Esophagus squamous epithelium (tissue), 5 donors: ENCODE measurements at places on chromosomes 12 and 14.

DNA sequence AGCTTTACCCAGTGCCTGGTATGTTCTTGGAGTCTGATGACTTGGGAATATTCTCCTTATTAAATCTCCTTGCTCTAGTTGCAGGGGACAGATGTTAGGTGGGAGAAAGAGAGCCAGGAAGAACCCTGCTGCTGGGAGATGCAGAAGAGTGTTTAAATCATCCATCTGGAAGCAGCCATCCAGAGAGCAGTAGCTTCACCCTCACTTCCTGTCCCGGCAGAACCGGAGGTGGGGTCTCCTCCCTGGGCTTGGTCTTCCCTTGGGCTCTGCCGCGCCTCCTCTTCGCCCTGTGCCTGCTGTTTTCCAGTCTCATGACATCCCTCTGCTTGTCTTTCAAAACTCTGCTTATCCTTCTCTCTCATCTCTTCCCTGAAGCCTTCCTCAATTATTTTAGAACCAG is 15.5 kb downstream of the B4GALNT3 start:
- no peak for DNase-seq

GRCh38 chr14:66315548-66315947 is 170.6 kb upstream of the CCDC196 start:
- DNase-seq = no peak

DNA sequence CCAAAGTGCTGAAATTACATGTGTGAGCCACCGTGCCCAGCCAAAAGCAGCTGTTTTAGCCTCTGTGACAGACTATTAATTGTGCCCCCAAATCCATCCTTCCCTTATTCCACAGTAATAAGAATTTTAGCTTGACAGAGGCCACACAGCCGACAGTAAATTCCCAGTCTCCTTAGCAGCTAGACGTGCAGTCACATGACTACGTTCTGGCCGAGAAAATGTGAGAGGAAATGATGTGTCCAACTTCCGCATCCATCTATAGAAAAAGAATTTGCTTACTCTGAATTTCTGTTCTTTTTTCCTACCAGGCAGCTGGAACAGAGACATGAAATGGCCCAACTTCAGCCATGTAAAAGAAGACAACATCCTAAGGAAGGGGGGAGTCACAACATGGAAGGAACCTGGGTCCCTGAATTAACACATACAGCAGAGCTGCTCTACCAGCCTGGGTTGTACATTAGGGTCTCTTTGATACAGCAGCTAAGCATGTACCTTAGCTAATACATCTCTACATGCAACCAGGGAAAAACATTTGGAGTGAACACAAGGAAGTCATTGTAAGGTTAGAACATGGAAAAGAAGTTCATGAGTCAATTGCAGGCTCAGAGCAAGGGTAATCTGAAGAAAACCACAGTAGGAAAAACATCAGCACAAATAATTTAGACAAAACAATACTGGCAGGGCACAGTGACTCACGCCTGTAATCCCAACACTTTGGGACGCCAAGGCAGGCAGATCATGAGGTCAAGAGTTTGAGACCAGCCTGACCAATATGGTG is 35.5 kb downstream of the CIT start:
- no peak for DNase-seq

- no peak for DNase-seq
Observed at GRCh38 chr14:102510616-102511520, 1.3 kb upstream of the ANKRD9 start.

DNA sequence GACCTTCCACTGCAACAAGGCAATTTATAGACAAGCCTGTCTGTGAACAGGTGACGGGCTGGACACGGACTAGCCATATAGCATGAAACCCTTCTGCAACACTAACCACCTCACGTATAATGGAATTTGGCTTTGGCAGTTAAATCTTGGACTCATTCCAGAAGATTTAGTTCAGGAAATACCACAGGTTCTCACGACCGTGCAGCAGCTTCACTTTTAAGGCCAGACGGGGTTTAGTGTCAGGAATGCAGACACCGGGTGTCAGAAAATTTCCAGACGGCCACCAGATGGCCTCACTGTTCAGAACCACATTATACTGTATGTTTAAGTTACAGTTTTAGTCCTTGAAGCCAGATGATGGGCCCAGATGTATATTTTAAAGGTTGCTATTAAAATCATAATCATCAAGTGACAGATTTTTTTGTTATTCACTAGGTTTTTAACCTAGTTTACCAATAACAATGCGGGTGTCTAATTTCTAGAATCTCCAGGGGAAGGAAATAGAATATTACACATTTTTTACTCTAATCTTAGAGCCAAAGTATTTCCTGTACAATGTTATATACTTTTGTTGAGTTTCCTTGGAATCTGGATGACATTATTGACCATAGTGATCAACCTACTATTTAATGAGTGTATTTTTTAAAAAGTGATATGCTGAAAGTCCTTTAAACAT is 90.5 kb upstream of the TMPO start:
- no peak for DNase-seq

DNA sequence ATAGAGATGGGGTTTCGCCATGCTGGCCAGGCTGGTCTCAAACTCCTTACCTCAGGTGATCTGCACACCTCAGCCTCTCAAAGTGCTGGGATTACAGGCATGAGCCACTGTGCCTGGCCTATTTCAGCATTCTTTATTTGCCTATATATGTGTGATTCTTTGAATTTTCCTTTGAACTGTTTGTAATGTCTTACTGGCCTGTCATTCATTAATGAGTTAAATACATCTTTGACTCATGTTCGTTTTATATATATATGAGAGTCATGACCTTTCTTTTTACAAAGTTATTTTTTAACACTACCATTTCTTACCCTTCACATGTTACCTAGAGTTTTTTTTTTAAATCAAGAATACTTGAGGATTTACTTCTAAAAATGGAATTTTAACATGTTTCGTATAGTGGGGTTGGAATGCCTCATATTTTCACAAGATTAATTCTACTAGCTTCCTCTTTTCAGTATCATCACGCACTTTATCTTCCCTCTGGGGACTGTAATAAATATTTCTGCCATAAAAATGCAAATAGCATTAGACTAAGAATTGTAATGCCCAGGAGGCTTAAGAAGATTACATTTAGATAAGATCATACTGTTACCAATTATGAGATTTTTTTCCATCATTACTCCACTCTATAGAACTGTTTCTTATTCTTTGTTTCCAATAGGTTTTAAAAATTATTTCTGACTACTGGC is 66.7 kb downstream of the NTN4 start:
- DNase-seq = no peak

GRCh38 chr14:27184427-27184826 is 586.6 kb upstream of the NOVA1 start:
- no peak for DNase-seq

DNA sequence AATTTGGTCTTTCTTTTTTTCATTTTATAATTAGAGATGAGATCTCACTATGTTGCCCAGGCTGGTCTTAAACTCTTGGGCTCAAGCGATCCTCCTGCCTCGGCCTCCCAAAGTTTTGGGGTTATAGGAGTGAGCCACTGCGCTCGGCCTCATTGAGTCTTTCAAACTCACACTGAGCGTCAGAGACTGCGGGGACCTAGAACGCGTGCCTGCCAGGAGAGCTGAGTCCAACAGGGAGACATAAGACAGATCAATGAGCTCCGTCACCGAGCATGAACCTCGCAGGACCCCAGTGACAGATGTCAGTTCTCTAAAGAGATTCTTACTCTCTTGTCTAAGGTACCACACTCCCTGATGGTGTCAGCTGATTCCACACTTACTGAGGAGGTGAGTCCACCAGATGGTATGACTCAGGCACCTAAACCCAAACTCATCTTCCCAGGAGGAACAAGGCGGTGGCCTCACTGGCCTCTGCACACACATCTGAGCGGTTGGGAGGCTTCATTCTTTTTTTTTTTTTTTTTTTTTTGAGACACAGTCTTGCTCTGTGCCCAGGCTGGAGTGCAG is 58.9 kb downstream of the CCDC88C start:
- no peak for DNase-seq

GRCh38 chr12:46499901-46500300 is 127.3 kb upstream of the SLC38A2 start:
- no peak for DNase-seq

DNA sequence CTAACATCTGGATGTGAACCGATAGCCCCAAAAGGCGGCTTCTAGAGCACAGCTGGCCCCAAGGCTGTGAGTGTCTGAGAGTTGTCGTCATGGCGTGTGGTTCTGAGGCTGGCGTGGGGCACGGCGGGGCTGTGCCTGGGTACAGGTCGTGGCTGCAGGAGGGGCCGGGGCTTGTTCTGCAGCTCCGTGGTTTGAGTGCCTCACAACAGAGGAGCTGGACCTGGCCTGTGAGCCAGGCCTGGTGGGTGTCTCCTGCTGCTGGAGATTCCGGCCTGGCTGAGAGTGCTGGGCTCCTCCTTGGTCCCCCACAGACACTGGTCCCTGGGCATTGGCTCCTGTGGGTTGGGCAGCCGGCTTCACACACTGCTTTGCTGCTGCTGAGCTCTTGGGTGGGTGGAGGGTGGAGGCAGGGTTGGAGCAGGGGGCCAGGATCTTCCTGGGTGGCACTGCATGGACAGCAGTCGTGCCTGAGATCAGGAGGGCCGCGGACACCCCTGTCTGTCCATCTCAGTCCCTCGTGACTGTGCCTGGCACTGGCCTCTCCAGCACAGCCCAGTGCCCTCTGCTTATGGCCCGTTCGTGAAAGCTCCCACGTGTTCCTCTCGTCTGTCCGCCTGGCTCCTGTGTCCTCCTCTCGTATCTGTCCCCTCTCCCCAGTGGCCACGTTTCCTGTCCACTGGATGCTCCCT is 31.8 kb upstream of the TEX22 start:
- no peak for DNase-seq

DNA sequence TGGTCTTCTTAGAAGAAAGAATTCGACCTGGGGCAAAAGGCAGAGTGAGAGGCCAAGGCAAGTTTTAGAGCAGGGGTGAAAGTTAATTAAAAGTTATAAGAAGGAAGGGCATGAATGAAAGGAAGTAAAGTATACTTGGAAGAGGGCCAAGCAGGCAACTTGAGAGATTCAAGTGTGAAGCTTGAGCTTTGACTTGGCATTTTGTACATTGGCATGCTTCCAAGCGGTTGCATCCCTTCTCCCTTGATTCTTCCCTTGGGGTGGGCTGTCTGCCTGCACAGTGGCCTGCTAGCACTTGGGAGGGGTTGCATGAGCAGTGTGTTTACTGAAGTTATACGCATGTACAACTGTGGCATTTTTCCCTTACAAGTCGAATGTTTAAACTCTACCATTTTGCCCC is 74.8 kb upstream of the MGAT4C start:
- no peak for DNase-seq

DNA sequence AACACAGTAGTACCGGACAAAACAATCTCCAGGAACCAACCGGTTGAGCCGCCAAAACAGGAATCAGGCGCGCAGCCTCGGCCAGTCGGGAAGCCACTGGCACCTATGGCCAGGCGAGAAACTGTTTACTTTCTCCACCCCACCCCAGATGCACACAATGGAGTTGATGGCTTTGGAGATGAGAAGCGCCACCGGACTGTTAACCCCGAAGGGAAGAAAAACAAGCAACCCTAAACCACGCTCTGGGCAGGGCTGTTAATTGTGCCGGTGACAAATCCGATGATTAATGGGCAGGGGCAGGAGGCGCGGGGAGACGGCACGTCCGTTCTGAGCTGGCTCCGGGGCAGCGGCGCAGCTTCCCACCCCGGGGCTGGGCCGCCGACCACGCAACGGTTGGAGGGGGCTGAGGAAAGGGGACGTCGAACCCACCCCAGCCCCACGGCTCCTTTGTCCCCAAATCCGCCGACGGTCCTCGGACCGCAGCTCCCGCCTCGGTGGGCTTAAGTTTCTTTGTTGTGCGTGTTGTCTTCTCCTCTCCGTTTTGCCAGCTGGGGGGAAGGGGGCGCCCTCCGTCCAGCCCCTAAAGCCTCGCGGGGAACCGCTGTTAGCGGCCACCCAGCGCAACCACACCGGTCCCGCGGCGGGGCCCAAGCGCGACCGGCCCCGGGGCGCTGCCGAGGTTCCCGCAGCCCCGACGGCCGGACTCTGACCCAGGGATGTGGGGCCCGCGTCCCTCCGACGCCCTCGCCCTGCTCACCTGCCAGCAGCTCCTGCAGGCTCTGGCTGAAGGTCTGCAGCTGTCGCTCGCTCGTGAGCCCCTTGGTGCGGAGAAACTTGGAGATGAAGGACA is 790 bp downstream of the BTG1 start:
- DNase-seq = no peak

DNA sequence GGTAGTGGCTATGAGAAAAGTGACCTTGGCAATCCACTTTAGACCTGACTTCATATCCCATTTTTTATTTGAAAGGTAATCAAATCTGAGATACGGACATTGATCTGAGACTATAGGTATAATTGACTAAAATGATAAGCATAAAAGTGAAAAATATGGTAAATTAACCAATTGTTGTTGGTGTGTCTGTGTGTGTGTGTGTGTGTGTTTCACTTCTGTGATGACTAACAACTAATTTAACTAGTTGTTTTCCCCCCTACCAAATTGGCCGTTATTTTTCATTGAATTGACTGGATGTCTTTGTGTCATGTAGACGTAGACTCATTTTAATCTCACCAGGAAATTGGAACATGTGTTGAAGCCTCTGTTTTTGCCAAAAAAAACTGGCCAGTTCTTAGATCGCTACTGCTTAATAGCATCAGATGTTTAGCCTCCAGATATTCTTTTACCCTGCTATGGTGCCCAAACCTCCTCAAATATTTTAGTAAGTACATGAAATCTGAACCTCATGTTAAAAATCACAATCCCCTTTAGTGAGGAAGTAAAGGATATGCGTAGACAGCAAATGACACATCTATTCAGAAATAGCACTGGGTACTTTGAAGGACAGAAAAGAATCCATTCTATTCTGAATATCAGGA is 395.0 kb downstream of the EGLN3 start:
- DNase-seq = no peak

DNA sequence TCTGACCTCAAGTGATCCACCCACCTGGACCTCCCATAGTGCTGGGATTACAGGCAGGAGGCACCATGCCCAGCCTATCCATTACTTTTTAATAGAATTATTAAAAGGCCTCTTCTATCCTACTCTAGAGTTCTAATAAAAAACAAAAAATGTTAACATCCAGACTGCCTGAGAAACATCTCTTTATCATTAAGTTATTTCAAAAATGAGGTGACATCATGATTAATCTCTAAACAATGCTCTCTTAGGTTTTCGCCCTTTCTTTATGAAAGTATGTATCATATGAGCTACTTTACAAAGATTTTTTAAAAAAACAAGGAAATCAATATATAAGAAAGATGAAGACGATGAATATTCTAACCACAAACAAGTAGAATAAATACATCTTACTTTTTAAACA is 52.6 kb downstream of the FGD6 start:
- no peak for DNase-seq

GRCh38 chr14:106844608-106845285 is 1318.4 kb downstream of the TMEM121 start:
- DNase-seq = no peak

- no peak for DNase-seq
Observed at GRCh38 chr12:104750061-104750460, 208.0 kb downstream of the SLC41A2 start.

DNA sequence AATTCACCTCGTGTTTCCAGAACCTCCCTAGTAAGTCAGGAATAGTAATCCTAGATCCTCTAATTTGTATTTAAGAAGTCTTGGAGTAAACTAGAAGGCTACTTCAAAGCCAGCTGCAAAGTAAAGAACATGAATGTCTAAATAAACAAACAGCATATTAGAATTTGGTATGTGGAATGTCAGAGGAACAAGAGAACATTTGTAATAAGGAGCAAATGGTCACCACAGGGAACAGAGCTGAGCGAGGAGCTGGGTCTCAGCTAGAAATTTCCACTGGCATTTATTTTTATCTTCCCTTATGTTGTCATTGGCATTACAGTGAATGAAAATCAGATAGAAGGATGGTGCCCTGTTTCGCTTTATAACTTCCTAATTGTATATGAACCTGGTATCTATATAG is 50.2 kb downstream of the FRMD6 start:
- DNase-seq = no peak

- DNase-seq = no peak
Observed at GRCh38 chr14:104223101-104224041, 85.0 kb downstream of the KIF26A start.
